Osteoblast (primary cell): ENCODE measurements at places on chromosomes 2 and 18. TPM values are rescaled to one million over a fixed set of nuclear protein-coding genes. Genes with fewer than 3 reads are reported as not detected.
A peak's percentile ranks its signal among the peaks of the same experiment; 100 is the strongest.

- H3K27ac ChIP-seq: no peak overlapping the region
- H3K4me1 ChIP-seq: no peaks in the 10 kb centered on the region
- DNase-seq: no peak
- H3K27me3 ChIP-seq: no peaks in the 10 kb centered on the region
Measured at GRCh38 chr2:198351647-198352046, 547.3 kb downstream of the PLCL1 start.

GRCh38 chr2:52423111-52423510, 1344.5 kb upstream of the CHAC2 start:
- no peak overlapping the region for H3K27ac ChIP-seq
- no peaks in the 10 kb centered on the region for H3K4me1 ChIP-seq
- DNase-seq: no peak
- no peak overlapping the region for H3K4me3 ChIP-seq
- H3K27me3 ChIP-seq: no peaks in the 10 kb centered on the region

DNA sequence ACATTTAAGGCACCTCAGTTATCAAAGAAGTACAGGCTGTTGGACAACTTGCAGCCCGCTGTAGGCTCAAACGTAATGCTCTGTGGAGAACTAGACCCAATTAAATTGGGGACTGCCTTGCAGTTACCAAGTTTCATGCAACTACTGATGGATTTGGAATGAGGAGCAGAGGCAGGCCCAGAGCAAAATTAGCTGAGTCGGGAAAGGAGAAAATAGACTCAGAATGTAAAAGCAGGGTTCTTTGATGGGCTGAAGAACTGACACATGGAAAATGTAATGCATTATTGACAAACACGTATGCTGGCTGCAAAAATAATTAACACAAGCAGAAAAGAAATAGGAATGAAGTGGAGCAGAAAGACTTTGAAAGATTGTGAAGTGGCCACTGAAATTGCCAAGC, 432.7 kb upstream of the HNRNPA3 start:
- H3K27me3 ChIP-seq: no peaks in the 10 kb centered on the region
- no peak overlapping the region for H3K4me3 ChIP-seq
- no peak overlapping the region for H3K27ac ChIP-seq
- H3K36me3 ChIP-seq: no peaks in the 10 kb centered on the region

The SLC38A11 gene
- not detected in 2 replicates for total RNA-seq

DNA sequence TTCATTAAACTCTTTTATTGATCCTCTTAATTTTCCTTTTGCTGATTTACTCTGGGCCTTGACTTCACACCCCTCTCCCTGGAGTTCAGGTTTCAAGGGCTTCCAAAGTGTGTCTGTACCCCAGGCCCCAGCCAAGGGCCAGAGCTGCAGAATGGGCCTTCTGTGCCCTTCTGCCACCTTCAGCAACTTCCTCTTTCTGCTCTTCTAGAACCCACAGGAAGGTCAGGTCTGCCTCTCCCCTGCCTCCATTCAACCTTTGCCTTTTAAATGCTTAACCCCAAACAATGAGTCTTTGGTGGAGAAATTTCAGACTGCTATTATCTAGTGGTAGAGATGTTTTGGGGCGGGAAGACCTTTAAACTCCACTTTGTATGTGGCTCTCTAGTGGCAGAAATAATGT, 63.1 kb downstream of the TSN start:
- H3K4me3 ChIP-seq: no peak overlapping the region
- H3K27ac ChIP-seq: no peak overlapping the region
- no peaks in the 10 kb centered on the region for H3K27me3 ChIP-seq
- H3K36me3 ChIP-seq: no peaks in the 10 kb centered on the region

- no peak for DNase-seq
- peaks cover 16% of the 10 kb centered on the region for H3K4me1 ChIP-seq
- H3K27ac ChIP-seq: no peak overlapping the region
- H3K27me3 ChIP-seq: no peaks in the 10 kb centered on the region
- no peaks in the 10 kb centered on the region for H3K36me3 ChIP-seq
Measured at GRCh38 chr2:179588486-179589145, 272.8 kb downstream of the ZNF385B start.

GRCh38 chr2:47907039-47907781, 912 bp upstream of the FBXO11 start:
- DNase-seq: no peak
- H3K27ac ChIP-seq: peak overlapping the region; percentile 85
- peaks cover 8% of the 10 kb centered on the region for H3K4me1 ChIP-seq
- H3K4me3 ChIP-seq: peak overlapping the region; percentile 90
- no peaks in the 10 kb centered on the region for H3K36me3 ChIP-seq
- H3K27me3 ChIP-seq: no peaks in the 10 kb centered on the region
